ENCODE measurements at places on chromosomes 1 and 21. TPM values are rescaled to one million over a fixed set of nuclear protein-coding genes. Genes with fewer than 3 reads are reported as not detected.

Gene RIMS3
- polyA plus RNA-seq: 0.93 TPM

Gene NMNAT2
- polyA plus RNA-seq: 0.10 TPM

Gene IFI44L
- polyA plus RNA-seq: 3.3 TPM

Gene SLC44A3
- polyA plus RNA-seq: 9.3 TPM

Gene CHIA
- 0.47 TPM for polyA plus RNA-seq

- H3K4me1 ChIP-seq: peaks cover 4% of the 10 kb centered on the region
- DNase-seq: no peak
- H3K27me3 ChIP-seq: no peaks in the 10 kb centered on the region
- no peak overlapping the region for H3K4me3 ChIP-seq
These were observed 27.5 kb downstream of the KCTD3 start for GRCh38 chr1:215594640-215595039.

- H3K27ac ChIP-seq: no peak overlapping the region
- peaks cover 3% of the 10 kb centered on the region for H3K4me1 ChIP-seq
- no peaks in the 10 kb centered on the region for H3K27me3 ChIP-seq
These were observed 5.3 kb downstream of the C1orf159 start for GRCh38 chr1:1110561-1110971.

DNA sequence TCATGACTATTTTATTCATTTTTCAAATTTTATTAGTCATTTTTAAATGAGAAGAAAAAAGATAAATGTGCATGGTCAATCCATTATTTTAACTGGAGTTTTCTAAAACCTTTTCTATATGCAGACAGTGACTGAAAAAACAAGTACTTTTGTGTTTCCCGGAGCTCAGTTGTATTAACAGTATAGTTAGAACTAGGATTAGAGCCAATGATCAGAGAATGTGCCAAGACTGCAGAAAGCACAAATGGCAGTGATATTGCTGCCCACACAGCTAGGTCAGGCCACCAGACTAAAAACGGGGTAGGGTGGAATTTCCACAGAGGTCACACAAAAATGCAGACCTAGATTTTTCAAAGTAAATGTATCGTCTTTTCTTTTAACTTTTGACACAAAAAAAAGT, 163.1 kb upstream of the GRIK3 start:
- DNase-seq: no peak
- no peak overlapping the region for H3K27ac ChIP-seq
- no peak overlapping the region for H3K4me3 ChIP-seq

DNA sequence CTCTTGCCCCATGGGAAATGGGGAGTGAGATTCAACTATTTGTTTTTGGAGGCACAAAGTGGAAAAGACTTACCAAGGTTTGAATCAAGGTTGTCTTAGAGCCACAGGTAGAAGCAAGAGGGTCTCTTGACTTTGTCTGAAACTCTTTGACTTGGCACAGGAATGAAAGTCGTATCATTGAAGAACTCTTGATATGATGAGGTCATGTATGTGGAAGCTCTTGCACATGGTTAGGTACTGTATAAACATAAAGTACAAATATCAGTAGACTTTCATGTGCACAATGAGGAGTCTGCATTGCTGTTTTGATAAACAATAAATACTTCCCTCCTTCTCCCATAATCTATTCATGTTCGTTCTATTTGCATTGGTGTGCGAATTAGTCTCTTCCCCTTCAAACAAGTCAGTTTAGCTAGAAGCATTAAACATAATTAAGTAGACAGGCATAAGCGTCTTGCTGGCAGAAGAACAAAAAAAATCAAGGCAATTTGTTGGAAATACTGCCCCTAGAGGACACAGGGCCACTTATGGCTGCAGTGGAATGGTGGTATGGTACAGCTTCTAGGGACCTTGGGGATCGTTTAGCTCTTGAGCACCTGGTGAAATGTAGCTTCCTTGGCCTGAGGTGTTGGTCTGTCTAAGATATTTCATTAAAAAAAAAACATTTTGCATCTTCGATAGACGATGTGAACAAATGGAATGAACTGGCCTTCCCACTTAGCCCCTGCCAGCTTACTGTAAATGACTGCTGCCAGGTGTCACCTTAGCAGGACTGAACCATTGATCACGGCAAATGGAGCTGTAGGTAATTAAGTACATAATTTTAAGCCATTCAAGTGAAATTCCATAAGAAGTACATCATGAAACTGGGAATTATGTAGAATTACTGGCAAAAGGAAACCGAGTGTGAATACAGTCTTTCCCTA, 218.0 kb upstream of the GALNT2 start:
- H3K36me3 ChIP-seq: no peaks in the 10 kb centered on the region
- no peaks in the 10 kb centered on the region for H3K4me1 ChIP-seq
- DNase-seq: peak; percentile 21
- H3K27me3 ChIP-seq: no peaks in the 10 kb centered on the region

DNA sequence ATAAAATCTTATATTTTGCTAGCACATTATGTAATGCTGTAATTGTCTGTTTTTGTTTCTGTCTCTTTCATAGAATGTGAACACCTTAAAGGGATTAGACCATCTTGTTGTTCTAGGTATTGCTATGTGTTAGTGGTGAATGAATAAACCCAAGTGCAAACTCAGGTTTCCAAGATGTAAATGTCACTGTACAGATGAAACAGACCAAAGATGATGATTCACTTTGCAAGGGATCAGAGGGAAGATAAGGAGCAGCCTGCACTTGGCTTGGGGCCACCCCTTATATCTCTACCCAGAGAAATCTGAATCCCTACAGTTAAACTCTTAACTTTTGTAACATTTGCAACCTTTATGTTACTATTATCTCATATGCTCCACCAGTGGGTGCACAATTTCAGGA, 25.4 kb downstream of the UROD start:
- H3K4me3 ChIP-seq: no peak overlapping the region
- no peaks in the 10 kb centered on the region for H3K27me3 ChIP-seq
- H3K27ac ChIP-seq: no peak overlapping the region

Data from lung (tissue), 17 donors.